Activated T-cell treated with anti-CD3 and anti-CD28 coated beads for 24 hours (primary cell): ENCODE measurements at places on chromosomes 13 and 19.

DNA sequence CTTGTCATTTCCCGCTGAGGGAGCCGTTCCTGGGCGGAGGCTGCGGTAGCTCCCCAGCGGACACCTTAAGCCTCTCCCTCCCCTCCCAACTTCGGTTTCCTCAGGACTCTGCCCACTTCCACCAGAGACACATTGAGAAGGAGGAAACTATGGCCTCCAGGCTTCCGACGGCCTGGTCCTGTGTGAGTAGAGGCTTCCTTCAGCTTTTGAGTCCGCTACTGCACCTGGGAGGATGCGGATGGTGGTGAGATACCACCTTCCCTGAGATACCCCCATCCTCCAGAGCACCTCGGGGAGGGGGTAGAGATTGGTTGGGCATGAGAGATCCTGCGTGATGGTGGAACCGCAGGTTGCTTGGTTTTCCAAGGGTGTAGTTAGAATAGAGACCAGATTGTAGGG is 955 bp downstream of the ZNF274 start:
- DNase-seq: no peak

DNA sequence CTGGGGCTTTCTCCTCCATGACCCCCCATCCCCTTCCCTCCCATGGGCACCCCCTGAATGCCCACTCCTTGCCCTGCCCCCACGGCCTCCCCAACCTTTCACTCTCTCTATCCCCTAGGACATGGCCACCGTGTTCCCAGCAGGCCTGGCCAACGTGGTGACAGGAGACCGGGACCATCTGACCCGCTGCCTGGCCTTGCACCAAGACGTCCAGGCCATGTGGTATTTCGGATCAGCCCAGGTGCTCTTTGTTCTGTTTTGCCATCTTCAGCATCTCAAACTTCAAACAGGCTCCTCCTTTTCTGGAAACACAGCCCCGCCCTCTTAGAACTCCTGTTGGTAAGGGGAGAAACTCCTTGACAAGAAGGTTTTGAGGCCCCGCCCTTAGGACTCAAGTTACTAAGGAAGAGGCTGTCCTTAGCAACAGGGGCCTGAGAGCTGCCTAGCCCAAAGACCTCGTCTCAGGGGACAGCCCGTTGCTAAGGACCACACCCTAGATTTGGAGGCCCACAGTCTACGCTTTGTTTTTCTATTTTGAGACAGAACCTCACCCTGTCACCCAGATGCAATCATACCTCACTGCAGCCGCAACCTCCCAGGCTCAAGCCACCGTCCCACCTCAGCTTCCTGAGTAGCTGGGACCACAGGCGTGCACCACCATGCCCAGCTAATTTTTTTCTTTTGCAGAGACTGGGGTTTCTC is 5.1 kb upstream of the FLT3LG start:
- DNase-seq: peak; percentile 66

GRCh38 chr13:76349700-76350099 is 536.5 kb downstream of the KCTD12 start:
- no peak for DNase-seq

DNA sequence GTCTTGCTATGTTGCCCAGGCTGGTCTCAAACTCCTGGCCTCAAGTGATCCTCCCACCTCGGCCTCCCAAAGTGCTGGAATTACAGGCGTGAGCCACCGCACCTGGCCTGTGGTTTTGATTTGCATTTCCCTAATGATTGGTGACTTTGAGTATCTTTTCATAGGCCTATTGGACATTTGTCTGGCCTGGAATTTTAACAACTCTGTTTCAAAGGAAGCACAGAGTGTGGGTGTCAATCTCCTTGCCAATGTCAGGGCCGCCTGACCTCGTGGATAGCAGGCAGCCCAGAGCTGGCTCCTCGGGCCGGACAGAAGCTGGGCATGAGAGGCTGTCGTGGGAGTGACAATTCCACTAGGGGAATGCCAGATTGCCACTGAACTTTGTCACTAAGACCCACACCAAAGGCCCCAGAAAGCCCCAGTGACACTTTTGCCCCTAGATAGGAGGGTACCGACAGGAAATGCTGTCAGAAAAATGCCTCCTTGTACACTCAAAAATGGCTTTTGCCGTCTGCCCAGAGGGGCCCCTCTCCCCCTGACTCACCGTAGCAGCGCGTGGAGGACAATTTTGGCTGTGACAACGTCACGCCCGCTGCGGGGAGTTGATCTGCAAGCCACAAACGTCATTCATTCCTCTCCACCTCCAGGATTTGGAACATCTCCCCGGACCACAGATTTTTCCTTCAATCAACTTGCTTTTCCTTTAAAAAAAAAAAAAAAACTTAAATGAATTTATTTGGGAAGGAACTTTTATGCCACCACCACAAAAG is 11.7 kb upstream of the ADGRE5 start:
- DNase-seq: peak; percentile 83

DNA sequence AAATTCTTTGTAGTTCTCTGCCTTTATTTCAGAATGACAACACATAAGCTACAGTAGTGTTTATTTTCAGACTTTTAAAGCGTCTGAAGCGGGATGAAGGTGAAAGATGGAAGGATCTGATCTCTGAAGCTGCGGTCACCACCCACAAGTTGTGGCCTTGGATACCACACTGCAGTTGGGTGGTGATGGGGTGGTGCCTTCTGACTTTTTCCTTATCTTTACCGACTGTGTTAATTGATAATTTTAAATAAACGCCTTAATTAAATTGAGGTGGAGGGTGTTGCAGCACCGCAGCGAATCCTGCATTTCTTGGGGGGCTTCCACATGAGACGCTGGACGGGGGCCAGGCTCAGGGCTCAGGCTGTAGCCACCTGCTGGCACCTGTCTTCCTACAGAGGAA is 1.3 kb downstream of the TFDP1 start:
- no peak for DNase-seq

- no peak for DNase-seq
Measured at GRCh38 chr13:51071493-51071892, 39.6 kb downstream of the C13orf42 start.

GRCh38 chr13:72970301-72970880 is 88.4 kb upstream of the KLF5 start:
- no peak for DNase-seq

GRCh38 chr13:40377783-40378182 is 288.7 kb downstream of the FOXO1 start:
- peak; percentile 39 for DNase-seq

DNA sequence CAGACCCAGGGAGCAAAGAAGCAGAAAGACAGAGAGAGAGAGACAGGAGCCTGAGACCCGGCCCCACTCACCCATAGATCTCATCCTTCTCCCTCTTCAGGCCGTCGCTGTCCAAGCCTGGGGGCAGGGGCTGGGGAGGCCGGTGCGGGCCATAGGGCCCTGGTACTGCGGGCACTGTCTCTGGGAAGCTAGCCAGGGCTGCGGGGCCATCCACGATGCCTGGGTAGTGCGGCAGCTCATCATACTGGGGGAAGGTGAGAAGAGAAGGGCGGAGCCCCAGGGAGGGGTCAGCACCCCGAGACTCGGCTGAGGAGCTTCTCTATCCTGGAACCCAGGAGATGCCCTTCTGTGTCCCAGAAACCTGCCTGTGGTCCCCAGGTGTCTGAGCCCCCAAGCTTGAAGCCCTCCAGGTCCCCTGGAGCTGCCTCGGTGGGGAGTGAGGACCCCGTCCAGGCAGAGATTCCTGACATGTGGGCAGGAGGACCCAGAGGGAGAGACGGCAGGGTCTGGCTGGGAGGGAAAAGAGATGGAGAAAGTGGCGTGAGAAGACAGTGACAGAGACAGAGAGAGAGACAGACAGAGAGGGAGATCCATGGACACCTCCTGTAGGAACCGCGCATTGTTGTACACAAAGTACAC is 2.1 kb downstream of the MEIS3 start:
- no peak for DNase-seq

- no peak for DNase-seq
Measured at GRCh38 chr13:114161028-114161556, 18.0 kb upstream of the CFAP97D2 start.

DNA sequence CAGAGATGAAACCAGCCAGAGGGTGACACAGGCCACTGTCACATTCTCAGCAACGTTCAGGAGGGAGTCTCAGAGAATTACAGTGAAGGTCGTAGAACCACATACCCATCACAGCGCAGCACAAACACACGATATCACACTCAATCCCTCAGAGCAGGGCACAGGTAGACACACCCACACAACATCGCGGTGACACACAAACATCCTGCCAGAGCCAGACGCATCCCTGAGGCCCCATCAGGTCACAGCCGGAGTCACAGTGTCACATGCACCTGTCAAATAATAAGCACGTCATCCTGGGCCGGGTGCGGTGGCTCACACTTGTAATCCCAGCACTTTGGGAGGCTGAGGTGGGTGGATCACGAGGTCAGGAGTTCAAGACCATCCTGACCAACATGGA is 17.5 kb downstream of the ELAVL3 start:
- no peak for DNase-seq

GRCh38 chr13:26186118-26186870 is 35.8 kb downstream of the RNF6 start:
- peak; percentile 83 for DNase-seq

DNA sequence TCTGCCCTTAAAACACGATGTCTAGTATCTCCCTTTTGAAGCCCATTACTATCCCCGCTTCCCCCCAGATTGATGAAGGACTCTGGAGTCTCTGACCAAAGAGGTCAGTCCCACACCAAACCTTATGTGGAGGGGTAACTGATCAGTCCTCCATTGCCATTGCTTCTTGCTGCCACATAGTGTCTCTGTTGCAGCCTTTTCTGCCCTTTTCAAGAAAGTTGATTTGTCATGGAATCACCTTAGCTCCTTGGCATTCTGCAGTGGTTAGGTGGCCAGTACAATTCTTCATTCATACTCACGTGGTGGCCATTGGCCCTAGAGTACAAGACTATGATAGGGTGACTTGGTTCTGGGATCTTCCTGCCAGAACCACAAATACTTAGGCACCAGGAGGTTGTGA is 8.4 kb upstream of the HTR2A start:
- no peak for DNase-seq

DNA sequence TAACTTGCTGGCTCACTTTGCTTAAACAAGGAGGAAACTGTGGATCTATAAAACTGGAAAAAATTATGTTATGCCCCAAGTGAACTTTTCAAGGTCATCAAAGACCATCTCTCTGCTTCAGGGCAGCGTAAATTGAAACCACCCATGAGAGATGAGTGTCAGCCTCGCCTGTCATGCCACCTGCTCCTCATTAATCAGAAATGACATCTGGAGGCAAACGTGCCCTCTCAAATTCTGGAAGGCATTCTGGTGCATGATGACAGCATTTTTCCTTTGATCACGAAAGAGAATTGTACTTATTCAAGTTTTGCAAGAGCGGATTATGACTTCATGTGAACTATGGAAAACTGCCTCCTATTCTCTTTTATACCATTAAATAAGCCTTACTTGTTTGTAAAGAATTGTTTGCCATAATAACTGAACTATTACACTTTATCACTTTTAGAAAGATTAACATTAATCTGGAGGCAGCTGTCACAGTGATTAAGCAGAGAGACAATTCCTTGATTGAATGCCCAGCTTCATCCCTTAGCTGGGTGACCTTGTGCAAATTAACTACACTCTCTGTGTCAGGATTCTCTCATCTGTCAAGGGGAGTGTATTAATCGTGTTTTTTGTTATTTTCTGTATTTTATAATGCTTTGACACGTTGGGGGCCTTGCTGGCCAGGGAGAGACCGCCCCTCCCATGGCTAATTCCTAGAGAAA is 17.0 kb upstream of the SACS start:
- DNase-seq: no peak

- peak; percentile 23 for DNase-seq
Measured at GRCh38 chr19:45952686-45953505, 20.8 kb downstream of the NOVA2 start.

DNA sequence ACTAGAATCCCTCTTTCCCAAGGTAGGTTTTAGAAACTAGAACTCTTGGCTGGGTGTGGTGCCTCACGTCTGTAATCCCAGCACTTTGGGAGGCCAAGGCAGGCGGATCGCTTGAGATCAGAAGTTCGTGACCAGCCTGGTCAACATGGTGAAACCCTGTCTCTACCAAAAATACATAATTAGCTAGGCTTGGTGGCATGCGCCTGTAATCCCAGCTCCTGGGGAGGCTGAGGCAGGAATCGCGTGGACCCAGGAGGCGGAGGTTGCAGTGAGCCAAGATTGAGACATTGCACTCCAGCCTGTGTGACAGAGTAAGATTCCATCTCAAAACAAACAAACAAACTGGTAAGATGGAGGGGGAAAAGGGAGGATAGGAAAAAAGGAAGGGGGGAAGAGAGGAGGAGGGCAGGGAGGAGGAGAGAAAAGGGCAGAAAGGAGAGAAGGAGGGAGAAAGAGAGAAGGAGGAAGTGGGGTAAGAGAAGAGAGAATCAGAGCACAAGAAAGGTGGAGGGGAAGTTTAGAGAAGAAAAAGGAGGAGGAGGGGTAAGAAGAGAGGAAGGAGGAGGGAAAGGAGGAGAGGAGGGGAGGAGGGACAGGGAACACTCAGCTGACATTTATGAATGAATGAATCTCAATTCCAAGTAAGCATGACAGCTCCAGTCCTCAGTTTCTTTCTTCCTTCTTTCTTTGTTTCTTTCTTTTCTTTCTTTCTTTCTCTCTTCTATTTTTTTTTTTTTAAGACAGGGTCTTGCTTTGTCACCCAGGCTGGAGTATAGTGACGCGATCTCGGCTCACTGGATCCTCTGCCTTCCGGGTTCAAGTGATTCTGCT is 2.6 kb upstream of the SLC27A1 start:
- no peak for DNase-seq

DNA sequence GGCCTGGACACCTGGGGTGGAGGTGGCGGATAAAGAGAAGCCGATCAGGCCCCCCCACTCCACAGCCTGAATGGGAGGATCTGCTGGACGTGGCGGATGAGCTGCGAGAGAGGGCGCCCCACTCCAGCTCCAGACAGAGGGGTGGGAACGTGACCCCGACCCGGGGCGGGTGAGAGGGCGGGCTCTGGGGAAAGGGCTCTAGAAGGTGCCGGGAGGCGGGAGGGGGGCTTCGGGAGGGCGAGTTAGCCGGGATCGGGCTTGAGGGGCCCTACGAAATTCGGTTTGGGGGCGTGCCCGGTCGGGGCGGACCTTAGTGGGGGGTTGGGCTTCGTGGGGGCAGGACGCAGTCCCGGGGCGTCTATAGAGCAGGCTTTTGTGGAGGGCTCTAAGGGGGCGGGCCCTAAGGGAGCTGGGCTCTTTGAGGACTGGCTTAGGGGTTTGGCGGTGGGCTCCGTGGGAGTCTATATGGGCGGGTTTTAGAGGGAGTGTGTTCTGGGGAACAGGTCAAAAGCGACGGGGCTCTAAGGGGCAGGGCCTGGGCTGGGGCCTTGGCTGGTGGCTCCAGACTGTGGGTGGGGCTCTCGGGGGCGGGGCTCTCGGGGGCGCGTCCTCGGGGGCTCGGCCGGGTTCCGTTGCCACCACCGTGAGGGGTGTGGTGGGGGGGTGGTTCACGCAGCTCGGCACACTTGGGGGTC is 4.1 kb upstream of the NANOS3 start:
- no peak for DNase-seq

DNA sequence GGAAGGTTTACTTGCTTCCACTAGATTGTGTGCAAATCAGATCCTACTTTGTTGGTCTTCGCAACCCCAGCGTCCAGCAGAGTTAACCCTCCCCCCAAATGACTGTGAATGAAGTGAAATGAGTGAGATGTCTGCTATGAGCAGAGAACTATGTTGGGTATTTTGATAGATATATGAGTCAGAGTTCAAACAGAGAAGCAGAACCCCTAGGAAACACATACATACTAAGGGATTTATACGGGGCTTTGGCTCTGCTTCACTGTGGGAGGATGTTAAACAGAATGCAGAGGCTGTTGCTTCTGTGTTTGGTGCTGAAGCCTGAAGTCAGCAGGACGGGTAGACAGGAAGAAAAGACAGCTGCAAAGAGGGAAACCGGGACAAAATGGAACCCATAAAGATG is 197.0 kb downstream of the MZT1 start:
- no peak for DNase-seq
